ENCODE measurements at places on chromosomes 12 and 14. TPM values are rescaled to one million over a fixed set of nuclear protein-coding genes. Genes with fewer than 3 reads are reported as not detected.

GRCh38 chr14:102901633-102902032 lies 20.8 kb upstream of the AMN start:
- no peaks in the 10 kb centered on the region for H3K27me3 ChIP-seq
- DNase-seq, result no peak
- H3K4me3 ChIP-seq, result no peak overlapping the region
- H3K4me1 ChIP-seq, result peaks cover 32% of the 10 kb centered on the region

- no peaks in the 10 kb centered on the region for H3K36me3 ChIP-seq
- no peaks in the 10 kb centered on the region for H3K4me1 ChIP-seq
- H3K27ac ChIP-seq, result no peak overlapping the region
- H3K4me3 ChIP-seq, result no peak overlapping the region
- DNase-seq, result no peak
These were observed 34.9 kb upstream of the WSCD2 start for GRCh38 chr12:108094056-108094649.

GRCh38 chr12:116677202-116677661 lies 60.6 kb downstream of the SPRING1 start:
- no peak overlapping the region for H3K4me3 ChIP-seq
- H3K27me3 ChIP-seq, result no peaks in the 10 kb centered on the region
- peaks cover 32% of the 10 kb centered on the region for H3K4me1 ChIP-seq
- H3K36me3 ChIP-seq, result no peaks in the 10 kb centered on the region
- no peak for DNase-seq

- H3K4me3 ChIP-seq, result no peak overlapping the region
- H3K27me3 ChIP-seq, result peaks cover 83% of the 10 kb centered on the region
- no peak for DNase-seq
- peaks cover 7% of the 10 kb centered on the region for H3K4me1 ChIP-seq
- no peak overlapping the region for H3K27ac ChIP-seq
- H3K36me3 ChIP-seq, result no peaks in the 10 kb centered on the region
These were observed 4.7 kb upstream of the LHX5 start for GRCh38 chr12:113476176-113476986.

The CD69 gene
- total RNA-seq, result 150 TPM

The KCNC2 gene
- total RNA-seq, result not detected

Measured in activated naive CD4-positive, alpha-beta T cell treated with anti-CD3 and anti-CD28 coated beads for 36 hours (primary cell).